ENCODE measurements at places on chromosomes 3 and 15.

- DNase-seq = no peak
Observed at GRCh38 chr15:36874930-36875329, 225.4 kb downstream of the MEIS2 start.

DNA sequence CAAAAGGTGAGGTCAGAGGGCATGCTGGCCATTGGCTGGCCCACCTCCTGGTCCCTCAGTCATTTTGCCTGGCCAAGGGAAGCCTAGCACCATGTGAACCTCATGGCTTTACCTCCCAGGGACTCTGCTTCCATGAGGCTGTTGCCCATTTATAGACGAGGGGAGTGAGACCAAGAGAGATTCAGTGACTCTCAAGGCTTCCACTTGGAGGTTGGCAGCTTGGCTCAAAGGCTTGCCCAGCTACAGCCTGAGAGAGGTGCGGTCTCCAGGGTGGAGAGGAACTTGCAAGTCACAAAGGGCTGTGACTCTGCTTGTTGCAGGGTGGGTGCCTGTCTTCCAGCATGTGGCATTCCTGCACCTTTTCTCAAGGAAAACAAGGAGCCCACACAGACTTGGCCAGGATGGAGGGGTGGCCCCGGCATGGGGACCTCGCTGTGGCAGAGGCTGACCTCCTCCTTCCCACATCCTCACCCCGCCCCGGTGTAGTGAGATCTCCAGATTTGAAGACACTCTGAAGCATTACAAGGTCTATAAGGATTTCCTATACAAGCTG lies 24.5 kb downstream of the CFAP100 start:
- no peak for DNase-seq

GRCh38 chr3:30764891-30765290 lies 129.6 kb downstream of the GADL1 start:
- DNase-seq = no peak

DNA sequence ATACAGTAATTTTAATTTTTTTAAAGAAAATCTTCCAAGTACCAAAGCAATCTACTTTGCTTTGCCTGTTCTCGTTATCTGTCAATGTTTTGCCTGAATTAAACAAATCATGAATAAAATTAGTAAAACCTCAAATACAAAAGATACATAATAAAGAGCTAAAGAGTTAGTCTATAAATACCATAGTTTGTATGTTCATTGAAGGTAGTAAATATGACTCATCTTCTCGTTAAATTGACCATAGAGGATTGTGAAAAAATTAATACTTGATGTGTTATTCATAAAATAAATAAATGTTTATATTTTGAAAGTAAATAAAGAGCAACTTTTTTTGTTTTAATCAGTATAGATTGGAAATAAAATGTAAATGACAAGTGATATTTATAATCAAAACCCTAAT lies 246.5 kb upstream of the PLSCR5 start:
- DNase-seq = no peak

DNA sequence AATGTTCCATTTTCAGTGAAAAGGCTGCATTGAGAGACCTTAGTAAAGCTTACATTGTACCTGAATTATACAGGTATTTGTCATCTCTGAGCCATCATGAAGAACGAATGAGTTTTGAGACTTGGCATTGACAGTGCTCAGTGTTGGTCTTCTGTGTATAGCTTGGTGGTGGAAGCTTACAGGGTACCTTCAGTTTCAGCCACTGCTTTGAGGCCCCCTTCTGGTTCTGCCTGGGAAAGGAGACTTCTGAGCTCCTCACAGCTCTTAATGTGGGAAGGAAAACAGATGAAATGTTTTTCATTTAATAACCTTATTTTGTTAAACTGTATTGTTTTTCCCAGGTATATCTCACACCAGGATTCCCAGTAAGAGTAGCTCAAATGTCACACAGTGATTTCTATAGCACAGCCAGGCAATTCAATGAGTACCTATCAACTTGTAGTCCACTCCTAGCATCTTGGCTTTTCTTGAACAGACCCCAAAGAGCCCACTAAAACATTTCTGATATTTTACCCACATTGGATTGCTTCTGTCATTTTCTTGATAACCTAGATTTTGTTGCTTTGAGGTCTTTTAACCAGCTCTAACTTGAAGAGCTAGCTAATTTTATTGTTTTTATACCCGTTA lies 5.6 kb downstream of the SERPINI1 start:
- DNase-seq = no peak

DNA sequence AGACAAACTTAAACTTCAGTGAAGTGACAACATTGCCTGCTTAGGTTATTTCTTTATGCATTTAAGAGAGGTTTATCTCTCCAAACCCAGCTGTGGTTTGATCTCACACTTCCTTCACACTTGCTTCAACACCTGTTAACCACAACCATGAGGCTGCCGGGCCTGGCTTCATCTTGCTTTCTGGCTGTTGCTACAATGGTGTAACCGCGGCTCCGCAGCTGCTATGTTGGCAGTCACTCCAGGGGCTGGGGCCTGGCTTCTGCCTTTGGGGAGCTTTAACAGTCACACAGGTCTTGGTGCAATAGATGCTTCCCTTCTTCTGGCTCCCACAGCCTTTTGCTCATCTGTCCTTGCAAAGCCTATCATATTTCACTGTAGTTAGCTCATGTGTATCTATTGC lies 72.9 kb upstream of the MNS1 start:
- DNase-seq = no peak

GRCh38 chr15:76514282-76514681 lies 177.7 kb downstream of the ISL2 start:
- no peak for DNase-seq

DNA sequence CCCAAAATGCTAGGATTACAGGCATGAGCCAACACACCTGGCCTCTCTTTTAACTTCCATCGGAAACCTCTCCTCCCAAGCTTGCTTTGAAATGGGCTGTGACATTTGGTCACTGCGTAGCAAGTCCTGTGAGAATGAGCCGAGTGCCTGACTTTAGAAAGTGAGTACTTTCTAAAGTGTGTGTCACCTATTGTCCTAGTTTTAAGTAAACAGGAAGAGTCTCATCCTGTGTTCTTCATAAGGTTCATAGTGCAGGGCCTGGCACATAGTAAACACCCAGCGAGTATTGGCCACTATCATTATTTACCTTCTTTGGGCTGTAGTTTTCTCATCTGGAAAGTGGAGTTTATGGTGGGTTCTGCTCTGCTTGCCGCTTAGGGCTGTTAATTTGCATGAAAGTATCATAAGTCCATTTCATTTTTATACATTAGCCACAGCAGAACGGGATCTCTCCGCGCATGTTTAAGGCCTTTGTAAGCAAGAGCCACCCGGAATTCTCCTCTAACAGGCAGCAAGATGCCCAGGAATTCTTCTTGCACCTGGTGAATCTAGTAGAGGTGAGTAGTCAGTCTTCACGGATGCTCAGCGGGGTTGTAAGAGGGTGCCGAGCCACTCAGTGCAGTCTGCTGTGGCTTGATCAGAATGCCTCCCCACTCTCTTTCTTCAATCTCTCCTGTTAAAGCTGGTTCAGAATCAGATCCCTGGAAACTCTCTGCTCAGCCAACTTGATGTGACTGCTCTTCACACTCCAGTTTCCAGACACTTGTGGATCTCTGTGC lies 87.2 kb downstream of the USP13 start:
- DNase-seq = no peak

DNA sequence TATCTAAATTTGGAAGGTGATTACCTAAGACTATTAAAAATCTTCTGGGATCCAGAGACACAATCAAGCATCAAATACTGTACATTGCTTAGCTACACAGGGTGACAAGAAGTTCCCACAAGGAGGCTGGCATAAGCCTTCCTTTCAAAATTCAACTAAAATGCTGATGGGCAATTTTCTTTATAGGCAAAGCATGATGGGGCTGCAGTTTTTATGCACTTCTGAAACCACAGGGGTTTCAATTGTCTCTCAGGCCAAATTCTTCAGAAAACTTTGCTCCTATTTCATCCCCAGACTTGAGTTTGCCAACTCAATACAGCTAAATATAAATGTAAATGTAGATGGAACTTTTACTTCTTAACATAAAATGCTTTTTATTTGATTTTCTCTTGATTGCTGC lies 241.6 kb downstream of the ZPLD1 start:
- DNase-seq = no peak

DNA sequence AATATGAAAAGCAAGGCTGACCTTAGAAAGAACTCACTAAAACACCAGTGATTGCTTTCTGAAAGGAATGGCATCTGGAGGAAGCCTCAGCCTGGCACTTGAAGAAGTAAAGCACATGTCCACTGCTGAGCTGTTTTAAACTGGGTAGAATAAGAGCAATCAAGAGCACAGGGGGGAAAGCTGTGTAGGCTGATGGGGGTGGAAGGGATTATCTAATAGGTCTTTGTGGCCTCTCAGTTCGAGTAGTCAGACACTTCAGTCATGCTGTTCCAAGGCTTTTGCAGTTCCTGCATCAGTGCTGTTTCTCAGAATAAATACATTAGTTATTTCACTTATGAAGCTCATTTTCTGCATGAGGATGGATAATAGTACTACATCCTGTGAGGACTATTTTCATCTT lies 22.6 kb downstream of the CCDC191 start:
- DNase-seq = no peak

GRCh38 chr15:44722011-44722410 lies 10.7 kb downstream of the B2M start:
- DNase-seq = no peak

DNA sequence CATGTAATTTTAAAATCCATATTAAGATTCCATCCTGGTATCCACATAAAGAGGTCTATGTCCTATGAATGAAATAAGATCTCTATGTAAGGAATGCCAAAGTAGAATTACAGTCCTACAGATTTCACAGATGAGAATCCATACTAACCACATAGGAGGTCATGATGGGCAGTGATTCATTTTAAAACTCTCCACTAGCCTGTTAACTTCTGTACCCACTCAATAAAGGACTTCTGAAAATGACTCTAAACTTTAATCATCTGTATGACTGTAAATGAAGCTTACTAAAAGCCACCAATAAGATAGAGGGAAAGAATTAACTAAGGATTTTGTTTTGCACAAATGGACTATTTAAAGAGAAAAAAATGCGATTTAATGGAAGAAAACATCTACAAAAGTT lies 28.7 kb downstream of the MORC1 start:
- no peak for DNase-seq

DNA sequence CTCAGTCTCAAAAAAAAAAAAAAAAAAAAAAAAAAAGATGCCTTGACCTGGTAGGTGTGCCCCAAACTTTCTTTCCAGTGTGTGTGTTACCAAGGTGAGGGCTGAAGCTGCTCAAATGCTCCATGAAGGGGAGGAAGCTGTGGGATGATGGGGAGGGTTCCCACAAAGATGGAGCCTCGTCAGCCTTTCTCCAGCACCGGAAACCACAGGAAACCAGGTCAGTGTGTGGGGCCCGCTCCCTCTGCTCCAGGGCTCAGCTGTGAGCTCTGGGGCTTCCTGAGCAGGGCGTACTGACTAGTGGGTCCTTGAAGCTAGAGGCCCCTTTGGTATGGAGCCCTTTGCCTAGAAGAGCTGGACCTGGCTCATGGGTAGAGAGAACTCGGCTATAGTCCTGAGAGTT lies 681 bp upstream of the IL17RE start:
- no peak for DNase-seq

DNA sequence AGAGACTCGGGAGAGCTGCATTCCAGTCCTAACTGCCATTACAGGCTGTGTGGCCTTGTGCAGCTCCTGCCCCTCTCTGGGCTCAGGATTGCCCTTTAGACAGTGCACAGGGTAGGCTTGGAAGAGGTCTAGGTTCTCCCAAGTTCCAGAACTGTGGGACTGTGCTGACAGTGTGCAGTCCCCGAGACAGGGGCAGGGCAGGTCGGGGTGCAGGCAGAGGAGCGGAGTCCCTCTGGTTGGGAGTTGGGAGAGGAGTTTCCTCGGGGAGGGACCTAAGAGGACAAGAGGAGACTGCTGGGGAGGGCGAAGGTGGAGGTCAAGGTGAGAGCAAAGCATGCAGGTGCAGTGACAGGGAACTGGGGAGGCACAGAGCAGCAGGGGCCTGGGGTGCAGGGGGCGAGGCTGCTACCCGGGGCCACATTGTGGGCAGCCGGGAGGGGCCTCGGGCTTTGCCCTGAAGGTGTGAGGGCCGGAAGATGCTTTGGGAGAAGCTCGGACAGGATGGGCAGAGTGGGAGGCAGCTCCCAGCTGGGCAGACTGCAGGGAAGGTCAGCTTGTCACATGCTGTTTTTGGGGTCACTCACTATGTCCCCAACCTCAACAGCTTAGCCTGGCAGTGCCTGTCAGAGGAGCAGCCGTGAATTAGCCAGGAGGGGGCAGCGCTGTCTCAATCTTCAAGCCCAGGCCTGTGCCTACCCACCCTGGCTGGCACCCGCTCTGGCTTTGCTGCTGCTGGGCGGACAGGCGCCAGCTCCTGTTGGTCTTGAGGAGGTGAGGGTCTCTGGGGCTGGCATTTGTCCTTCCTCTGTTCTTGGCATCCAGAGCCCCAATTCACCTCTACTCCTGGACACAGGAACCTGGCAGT lies 15.4 kb upstream of the CSPG4 start:
- peak; percentile 8 for DNase-seq

GRCh38 chr3:178343433-178344038 lies 192.7 kb upstream of the KCNMB2 start:
- no peak for DNase-seq

DNA sequence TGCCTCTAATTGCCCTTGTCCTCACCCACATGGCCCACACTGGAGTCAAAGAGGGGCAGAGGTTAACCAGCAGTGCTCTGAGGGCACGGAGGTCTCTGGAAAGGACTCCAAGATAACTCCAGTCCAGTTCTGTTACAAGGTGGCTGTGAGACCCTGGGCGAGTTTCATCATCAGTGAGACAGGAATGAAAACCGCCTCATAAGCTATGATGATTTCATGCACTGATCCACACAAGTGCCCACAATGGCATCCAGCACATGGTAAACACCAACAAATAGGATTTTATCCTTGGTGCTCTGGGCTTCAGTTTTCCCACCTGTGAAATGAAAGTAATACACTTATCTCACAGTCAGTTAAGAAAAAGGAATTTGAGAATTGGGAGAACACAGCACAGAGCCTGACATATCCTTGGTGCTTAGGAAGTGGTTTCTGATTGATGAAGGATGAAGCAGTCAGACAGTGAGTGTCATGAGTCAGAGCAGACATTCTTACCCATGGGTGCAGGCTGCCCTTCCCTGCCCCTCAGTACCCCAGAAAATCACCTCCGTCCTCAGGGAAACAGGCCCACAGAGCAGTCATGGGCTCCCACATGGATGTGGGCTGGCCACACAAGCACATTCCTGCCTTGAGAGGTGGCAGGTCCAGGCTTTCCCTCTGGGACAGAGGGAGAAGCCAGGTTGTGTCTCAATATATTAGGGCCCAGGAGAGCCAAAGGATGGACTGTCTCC lies 48.4 kb downstream of the DAPK2 start:
- DNase-seq = no peak

DNA sequence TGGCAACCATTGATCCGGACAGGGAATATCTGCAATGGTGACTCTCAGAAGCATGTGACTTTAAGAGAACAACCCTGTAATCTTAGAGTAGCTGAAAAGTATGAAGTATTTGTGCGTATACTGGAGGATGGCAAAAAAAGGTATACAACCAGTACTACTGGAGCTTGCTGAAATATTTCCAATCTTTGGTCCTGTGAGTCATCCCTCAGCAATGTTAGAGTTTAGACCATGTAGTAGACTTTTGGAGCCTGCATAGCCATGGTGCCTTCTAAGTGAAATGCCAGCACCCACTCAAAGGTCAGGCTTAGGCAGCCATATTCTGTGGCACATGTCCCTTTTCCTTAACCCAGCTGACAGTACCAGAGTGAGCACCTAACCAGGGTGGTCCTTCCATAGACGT lies 429.4 kb downstream of the NTRK3 start:
- no peak for DNase-seq
